ENCODE measurements at places on chromosomes 3 and 15.
A peak's percentile ranks its signal among the peaks of the same experiment; 100 is the strongest.

DNA sequence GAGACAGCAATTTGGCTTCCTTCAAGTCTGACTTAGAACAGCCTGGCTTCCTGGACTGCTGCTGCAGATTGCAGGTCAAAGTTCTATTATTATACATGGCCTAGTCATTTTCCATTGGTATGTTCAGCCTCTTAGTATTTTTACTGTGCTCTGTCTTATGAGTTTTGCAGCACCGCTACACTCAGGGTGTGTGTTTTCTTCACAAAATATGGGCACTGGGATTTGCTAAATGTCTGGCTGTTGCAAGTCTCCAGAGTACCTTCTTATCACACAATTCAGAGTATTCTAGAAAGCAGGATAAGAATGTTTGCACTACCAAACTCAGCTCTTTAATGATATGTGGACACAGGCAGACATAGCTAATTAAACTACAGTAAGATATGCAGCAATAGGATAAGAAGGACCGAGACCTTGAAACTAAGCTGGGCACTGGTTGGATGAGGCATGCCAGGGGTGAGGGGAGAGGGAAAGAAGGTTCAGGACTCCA lies 203.0 kb upstream of the PDZRN3 start:
- DNase-seq: no peak

- peak; percentile 58 for DNase-seq
Measured at GRCh38 chr15:101169495-101170071, 82.3 kb downstream of the CHSY1 start.

DNA sequence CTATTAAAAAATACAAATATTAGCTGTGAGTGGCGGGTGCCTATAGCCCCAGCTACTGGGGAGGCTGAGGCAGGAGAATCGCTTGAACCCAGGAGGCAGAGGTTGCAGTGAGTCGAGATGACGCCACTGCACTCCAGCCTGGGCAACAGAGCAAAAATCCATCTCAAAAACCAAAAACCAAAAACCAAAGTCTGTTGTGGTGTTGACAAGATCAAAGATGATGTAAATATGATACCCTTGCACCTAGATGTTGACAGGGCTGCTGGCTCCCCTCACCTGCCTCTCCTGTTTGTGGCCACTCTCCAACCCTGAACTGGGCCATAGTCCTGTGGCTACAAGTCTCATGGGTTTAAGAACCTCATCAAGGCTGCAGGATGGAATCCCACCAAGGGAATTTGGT lies 16.2 kb downstream of the DAPK2 start:
- no peak for DNase-seq

DNA sequence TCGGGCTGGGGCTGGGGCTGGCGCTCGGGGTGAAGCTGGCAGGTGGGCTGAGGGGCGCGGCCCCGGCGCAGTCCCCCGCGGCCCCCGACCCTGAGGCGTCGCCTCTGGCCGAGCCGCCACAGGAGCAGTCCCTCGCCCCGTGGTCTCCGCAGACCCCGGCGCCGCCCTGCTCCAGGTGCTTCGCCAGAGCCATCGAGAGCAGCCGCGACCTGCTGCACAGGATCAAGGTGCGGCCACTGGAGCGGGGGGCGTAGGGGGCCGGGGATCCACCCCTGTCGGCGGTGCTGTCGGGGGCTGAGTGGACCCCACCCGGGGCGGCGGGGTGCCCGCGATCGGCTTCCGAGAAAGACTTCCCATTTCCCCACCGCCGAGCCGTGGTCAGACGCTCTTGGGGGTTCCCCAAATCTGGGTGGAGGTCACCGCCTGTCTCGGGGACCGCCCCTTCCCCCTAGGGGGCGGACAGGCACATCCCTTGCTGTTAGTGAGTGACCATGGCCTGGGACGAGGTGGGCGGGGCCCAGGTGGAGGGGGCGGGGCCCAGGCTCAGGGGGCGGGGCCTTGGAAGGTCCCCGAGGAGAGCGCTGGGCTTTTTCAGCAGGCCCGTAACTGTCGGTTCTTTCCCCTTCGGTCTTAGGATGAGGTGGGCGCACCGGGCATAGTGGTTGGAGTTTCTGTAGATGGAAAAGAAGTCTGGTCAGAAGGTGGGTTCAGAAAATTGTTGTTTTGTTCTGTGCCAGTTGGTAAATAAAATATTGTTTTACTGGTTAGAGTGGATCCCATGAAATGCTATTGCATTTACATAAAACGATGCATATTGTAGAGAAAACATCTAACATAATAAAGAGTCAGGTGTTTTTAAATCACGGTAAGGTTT lies 578 bp downstream of the LACTB start:
- peak; percentile 87 for DNase-seq

GRCh38 chr3:71713041-71713440 lies 12.2 kb downstream of the EIF4E3 start:
- DNase-seq: no peak

DNA sequence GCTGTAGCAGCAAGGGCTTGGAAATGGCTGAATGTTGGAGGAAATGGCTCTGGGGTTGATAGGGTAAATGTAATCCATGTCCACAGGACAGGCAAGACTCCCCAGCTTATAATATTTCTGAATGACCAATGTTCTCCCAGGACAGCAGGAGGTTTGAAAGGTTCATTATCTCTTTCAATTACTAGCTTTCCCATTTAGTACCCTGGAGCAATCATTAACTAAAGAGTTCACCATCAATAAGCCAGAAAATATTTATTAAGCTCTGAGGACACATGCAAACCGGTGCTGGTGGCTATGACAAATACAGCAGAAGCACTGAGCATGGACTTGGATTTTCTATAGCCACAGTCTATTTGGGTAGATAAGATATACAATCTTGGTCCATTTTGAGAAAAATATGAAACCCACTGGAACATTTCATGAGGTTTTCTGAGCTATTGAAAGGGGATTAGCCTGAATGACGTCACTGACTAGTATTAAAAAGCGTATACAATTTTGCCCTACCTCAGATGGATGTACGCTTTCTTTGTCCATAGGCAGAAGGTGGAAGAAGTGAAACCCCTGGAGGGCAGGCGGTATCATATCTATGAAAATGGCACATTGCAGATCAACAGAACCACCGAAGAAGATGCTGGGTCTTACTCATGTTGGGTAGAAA lies 166.2 kb downstream of the CHL1 start:
- no peak for DNase-seq

GRCh38 chr3:48187579-48188265 lies 495 bp downstream of the CDC25A start:
- no peak for DNase-seq

GRCh38 chr15:66621491-66622467 lies 56.0 kb upstream of the LCTL start:
- DNase-seq: peak; percentile 62

DNA sequence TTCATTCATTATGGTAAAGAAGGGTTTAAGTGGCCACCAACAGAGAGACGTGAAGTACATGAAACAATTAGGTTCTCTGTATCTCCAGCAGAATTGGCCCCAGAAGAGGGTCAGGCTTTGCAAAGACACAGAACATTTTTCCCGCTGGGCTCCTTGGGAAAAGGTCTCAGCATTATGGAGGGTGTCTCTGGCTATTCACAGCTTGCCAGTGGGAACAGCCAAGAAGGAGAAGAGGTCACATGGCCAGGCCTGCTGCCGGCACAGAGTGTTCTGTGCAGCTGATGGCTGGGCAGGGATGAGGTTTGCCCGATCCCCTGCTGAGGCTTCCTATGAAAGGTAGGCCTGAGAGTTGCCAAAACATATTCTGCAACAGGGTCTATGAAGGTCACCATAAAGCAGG lies 77.8 kb upstream of the LPP start:
- DNase-seq: no peak

DNA sequence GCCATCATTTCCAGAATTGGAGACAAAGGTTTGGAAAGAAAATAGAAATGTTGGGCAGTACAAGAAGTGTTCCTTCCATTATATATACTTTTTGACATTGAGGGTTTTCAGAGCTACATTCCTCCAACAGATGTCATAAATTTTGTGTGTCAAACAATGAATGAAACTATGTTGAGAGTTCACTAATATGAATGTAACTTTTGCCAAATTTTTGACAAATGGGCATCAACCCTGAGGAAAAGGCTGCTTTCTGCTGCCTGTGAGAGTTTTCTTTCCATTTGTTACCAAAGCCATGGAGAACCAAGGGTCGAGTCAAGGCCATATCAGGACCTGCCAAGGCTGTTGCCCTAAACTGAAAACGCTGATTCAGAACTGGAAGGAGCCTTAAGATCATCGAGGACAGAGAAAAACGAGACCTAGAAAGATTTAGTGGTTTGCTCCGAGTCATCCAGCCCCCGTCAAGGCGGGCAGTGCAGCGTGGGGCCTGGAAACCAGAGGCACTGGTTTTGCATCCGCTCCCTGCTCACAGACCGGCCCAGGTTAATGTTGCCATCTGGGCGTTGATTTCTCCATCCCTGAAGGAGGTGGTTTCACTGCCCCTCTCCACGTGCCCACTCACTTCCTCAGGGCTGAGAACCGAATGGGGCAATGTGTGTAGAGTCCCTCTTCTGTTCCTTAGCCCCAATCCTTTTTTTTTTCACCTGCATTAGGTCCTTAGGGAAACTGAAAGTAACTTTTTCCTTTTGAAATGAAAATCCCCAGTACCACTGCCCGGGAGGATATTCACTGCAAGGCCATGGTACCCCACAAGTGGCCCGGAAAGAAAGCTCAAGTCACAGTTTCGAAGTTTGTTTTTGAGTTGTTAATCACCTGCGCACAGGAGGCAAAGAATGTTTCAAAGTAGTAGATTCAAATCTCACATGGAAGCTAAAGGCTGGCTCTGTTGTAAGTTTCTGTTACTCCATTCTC lies 32.8 kb downstream of the TPM1 start:
- no peak for DNase-seq

GRCh38 chr3:22491344-22491743 lies 711.8 kb upstream of the UBE2E2 start:
- no peak for DNase-seq

GRCh38 chr15:89781055-89781454 lies 4.9 kb downstream of the MESP2 start:
- DNase-seq: no peak

- DNase-seq: peak; percentile 10
Measured at GRCh38 chr3:126111126-126111551, 27.2 kb upstream of the SLC41A3 start.

DNA sequence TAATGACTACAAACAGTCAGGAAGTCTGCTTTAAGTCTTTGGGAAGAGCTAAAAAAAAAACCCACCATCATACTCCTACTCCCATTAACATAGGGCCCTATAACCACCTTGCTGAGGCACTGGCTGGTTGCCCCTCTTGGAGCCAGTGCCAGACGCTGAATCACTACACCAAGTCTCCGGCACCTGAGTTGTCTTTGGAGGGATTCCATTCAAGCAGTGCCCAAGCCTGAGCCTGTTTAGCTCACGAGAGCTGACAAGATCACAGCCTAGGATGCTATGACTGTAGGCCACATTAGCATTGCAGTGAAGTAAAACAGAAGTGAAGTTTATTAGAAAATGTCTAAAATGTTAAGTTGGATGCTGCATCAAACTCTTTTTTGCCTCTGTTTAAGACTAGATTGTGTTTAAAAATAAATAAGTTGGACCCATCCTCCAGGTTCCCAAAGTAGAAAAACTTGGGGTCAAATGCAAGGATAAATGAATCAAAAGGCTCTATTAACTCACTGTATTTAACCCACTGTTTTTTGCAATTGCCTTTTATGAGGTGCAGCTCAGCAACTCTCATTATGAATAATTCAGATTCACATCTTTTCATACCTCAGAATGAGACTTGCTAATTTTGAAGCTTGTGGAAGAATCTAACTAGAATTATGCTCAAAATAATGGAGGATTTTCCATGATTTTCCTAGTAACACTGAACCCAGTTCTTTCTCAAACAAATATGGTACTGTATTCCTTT lies 461.9 kb downstream of the FOXP1 start:
- DNase-seq: no peak

DNA sequence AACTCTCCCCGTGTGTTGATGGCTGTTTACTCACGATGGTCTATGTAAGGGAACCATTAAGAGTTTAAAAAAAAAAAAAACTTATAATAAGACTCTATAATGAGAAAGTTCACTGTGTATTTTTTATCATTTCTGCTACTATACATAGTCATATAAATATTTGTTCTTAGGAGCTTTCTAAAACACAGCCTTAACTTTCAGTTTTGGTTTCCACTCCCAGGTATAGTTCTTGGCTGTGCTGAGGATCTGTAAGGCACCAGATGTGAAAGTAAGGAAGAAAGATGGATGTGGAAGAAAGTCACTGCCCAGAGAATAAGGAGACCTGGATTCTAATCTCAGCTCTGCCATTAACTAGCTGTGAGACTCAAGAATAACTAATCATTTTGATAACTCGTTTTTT lies 101.9 kb upstream of the THBS1 start:
- no peak for DNase-seq

GRCh38 chr3:113783463-113783862 lies 36.6 kb downstream of the ATP6V1A start:
- DNase-seq: no peak

DNA sequence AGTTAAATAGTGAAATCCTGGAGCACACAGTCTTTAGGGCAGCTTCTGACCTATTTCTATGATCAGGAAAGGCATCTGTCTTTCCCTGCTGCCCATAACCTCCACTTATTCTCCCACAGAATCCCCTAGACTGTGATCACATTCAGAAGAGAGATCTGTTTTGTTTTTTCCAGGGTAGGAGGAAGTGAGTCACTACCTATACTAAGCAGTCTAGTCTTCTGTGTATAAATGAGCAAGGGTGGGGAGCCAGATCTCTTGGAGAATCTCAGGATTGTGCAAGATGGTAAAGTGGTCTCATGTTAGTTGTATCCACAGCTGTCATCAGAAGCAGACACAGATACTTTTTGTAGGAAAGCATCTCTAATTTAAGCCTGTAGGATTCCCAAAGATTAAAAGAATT lies 11.8 kb upstream of the FBXO22 start:
- no peak for DNase-seq

- no peak for DNase-seq
Measured at GRCh38 chr3:197505796-197506548, 49.8 kb downstream of the BDH1 start.

- peak; percentile 43 for DNase-seq
Measured at GRCh38 chr3:149376718-149377407, 586 bp downstream of the TM4SF1 start.

- no peak for DNase-seq
Measured at GRCh38 chr3:14863333-14864100, 44.8 kb downstream of the FGD5 start.

GRCh38 chr3:23086331-23086730 lies 116.8 kb upstream of the UBE2E2 start:
- DNase-seq: no peak

GRCh38 chr3:132867526-132867925 lies 145.3 kb upstream of the NPHP3 start:
- DNase-seq: no peak

DNA sequence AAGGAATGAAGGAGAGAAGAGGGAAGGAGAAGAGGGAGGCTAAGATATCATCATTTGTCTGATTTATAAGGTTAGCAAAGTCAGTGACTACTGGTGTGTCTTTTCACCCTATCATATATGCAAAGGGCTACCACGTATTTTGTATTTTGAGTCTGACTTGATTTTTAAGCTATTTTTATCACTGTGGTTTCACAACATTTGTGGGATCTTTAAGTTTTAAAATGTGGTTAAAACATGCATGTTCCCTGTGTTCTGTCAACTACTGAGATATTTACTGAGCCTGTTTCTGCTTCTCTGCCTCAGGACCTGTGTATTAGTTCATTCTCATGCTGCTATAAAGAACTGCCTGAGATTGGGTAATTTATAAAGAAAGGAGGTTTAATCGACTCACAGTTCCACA lies 22.5 kb upstream of the SPTSSB start:
- no peak for DNase-seq

GRCh38 chr3:39870706-39871105 lies 61.3 kb downstream of the MYRIP start:
- DNase-seq: no peak

- DNase-seq: no peak
Measured at GRCh38 chr3:37251993-37252392, 77.6 kb upstream of the LRRFIP2 start.

All from femur (tissue), 1 donor.